ENCODE measurements at places on chromosomes 3 and 15.

DNA sequence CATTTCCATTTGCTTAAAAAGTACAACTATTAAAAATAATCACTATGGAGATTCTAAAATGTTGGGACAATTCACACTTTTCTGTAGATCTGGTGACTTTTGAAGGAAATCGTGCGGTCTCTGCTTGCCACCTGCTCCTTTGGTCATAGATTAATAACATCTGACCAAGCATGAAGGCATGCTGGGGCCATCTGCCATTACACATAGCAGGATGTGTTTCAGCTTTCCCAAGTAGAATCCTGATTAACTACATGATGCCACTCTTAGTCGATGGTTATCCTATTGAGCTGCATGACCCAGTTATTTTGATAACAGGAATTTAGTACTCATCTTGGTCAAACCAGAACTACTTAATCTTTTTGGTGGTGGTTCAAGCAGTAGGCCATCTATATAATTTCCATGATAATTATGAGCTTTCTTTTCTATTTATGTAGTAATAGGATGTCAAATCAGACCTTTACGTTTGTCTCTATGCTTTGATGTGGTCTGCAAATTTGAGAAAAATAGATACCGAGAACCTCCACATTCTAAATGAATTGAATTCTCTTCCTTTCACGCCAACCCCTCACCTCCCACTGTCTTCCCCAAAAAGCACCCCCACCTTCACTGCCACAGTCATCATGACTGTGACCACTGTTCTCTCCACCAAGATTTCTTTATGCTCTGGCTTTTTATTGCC lies 158.1 kb downstream of the DIPK2A start:
- no peak for DNase-seq

- peak; percentile 38 for DNase-seq
Measured at GRCh38 chr15:57098896-57099295, 180.5 kb downstream of the TCF12 start.

DNA sequence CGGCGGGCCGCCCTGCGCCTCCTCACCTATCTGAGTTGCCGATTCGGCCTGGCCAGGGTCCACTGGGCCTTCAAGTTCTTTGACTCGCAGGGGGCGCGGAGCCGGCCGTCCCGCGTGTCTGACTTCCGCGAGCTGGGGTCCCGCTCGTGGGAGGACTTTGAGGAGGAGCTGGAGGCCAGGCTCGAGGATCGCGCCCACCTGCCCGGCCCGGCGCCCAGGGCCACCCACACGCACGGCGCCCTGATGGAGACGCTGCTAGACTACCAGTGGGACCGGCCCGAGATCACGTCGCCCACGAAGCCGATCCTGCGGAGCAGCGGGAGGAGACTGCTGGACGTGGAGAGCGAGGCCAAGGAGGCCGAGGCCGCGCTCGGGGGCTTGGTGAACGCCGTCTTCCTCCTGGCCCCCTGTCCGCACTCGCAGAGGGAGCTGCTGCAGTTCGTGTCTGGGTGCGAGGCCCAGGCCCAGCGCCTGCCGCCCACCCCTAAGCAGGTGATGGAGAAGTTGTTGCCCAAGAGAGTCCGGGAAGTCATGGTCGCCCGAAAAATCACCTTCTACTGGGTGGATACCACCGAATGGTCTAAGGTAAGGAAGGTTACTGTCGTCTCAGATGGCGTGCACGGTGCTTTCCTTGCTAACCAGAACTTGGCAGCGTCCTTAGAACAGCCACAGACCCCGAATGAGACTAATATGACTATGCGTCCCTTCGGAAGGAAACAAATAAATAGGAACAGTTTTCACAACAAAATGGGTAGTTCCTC lies 567 bp downstream of the TICRR start:
- peak; percentile 26 for DNase-seq

DNA sequence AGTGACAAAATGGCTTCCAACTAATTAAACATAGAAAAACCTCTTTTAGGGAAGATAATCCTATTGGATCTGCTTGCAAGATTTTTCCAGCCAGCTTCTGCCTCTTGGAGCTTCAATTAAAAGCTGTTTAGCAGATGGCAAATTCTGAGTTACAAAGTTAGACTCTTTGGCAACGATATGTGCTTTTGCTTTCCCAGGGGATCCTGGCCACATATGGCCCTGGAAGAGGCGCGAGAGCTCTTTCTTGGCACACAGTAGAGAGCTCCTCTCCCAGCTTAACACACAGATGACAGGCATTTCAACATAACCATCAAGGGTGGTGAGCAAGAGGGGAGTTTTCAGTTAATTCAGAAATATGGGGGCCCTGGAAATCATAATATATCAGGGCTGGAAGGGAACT lies 41.6 kb upstream of the GALNT15 start:
- peak; percentile 61 for DNase-seq

DNA sequence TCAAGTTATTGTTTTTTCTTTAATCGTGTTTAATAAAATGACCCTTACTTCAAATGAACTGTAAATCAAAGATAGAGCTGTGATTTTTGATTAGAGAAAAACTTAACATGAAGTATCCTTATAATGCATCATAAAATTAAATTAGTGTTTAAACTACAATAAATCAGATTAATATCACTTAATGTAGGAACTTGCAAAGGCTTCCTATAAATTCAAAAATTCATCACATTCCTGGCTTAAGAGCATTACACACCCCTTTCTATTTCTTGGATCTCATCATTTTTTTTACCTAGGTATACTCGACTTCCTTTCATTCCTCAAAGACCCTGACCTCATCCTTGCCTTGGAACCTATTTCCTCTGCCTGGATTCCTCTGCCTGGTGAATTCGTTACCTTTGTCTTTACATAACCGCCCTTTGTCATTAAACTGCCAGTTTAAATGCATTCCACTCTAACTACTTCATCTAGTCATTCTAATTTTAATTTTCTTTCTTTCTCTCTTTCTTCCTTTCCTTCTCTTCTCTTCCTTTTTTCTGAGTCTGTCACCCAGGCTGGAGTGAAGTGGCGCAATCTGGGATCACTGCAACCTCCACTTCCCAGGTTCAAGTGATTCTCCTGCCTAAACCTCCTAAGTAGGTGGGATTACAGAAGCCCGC lies 1244.5 kb downstream of the OTOL1 start:
- no peak for DNase-seq

GRCh38 chr15:73079565-73079964 lies 27.3 kb downstream of the NEO1 start:
- no peak for DNase-seq

DNA sequence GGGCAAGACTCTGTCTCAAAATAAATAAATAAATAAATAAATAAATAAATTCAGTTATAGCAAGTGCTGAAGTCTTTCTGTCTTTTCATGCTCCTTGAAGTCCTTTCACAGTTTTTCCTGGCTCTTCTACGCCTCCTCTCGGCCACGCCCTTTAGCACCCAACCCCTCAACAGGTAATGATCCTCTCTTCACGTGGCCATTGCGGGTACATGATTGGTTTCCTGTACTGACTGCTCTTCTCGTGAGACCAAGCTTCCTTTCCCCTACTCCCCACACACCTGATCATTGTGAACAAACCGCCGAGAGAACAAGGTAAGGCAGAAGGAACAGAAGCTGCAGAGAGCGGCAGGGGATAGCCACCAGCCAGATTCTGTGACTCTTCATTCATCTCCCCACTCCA lies 2.3 kb upstream of the ZNF774 start:
- DNase-seq = no peak

- DNase-seq = peak; percentile 86
Measured at GRCh38 chr3:66442254-66443117, 58.3 kb downstream of the LRIG1 start.

DNA sequence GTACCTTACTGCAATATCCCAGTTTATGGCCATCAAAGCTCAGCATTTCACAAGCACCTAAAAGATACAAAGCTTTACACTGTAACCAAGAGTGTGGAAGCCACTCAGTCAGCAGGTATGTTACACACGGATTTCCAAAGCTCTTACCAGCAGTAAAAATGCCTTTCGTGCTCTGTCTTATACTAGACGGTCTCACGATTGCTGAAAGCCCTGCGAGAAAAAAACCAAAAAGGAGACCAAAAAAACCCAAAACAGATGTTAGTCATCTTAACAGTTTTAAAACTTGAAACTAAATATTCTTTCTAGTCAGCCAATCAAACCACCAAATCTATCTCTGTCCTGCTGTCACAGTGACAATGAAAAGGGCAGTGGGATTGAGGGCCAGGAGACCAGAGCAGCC lies 39.0 kb downstream of the TAMM41 start:
- peak; percentile 61 for DNase-seq

- DNase-seq = peak; percentile 34
Measured at GRCh38 chr3:147304756-147305155, 101.6 kb downstream of the ZIC4 start.

GRCh38 chr3:187728248-187728647 lies 17.0 kb downstream of the BCL6 start:
- no peak for DNase-seq

DNA sequence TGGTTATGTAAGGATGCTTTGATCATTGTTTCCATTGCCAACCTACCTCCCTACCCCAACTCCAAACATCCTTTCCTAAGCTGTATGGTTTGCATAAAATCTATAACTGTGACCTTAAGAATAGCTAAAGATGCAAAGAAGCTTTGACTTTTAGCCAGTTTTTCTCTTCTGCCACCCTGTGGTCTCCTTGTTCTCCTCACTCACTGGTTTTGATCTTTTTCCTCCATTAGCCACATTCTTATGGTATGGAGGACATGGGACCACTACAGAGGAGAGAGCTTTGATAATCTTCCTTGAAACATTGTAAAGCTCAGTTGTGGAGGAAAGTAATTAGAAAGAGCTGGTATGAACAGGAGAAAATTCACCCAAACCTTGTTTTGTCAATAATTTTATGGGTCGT lies 115.9 kb downstream of the NEK11 start:
- peak; percentile 17 for DNase-seq

GRCh38 chr3:183576487-183577107 lies 21.1 kb upstream of the KLHL6 start:
- no peak for DNase-seq

DNA sequence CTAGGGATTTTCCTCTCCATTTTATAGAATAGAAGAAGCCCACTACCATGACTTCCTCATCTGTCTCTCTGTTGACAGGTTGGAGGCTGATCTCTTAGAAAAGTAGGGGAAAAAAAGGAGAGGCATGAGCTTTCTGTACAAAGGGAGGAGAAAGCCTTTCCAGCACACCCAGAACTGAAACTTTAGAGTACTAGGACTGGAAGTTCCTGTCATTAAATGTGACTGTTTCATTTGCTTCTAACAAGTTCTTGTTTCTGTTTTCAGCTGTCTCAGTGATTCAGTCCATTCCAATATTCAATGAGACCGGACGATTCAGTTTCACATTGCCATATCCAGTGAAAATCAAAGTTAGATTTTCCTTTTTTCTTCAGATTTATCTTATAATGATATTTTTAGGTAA lies 39.0 kb downstream of the INTS14 start:
- DNase-seq = no peak

DNA sequence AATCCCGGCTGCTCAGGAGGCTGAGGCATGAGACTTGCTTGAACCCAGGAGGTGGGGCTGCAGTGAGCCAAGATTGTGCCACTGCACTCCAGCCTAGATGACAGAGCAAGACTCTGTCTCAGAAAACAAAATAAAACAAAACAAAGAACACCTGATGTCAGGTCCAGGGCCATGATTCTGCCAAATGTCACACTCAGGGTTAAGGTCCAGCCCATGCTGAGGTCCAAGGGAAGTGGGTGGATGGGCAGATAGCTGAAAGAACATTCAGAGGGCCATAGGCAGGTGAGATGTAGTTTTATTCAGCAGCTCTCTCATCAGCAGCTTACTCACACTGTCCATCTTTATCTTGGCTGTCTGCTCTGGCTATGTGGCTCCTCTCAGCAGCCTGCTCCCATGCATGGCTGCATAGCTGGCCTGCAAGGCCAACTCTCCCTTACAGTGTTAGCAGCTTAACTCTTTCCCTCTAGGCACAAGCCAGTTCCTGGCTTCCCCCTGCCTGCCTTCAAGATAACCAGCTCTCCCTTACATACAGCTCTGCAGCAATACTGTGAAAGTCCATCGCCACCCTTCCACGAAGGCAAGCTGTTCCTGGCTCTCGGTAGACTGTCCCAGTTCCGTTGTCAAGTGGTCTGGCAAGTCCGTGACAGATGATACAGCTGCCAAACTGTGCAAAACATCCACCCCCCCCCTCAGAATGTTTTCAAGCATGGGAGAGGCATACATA lies 62.4 kb upstream of the SIAH2 start:
- no peak for DNase-seq

GRCh38 chr15:66214246-66214645 lies 39.3 kb downstream of the MEGF11 start:
- DNase-seq = no peak

GRCh38 chr3:149023951-149024350 lies 32.6 kb downstream of the GYG1 start:
- peak; percentile 23 for DNase-seq

Data from EH (cell line).